ENCODE measurements at places on chromosomes 7 and 10.

GRCh38 chr10:52746169-52746568, 26.4 kb downstream of the MBL2 start:
- DNase-seq: no peak

- DNase-seq: no peak
These were observed 384 bp downstream of the DCLRE1C start for GRCh38 chr10:14953424-14954000.

DNA sequence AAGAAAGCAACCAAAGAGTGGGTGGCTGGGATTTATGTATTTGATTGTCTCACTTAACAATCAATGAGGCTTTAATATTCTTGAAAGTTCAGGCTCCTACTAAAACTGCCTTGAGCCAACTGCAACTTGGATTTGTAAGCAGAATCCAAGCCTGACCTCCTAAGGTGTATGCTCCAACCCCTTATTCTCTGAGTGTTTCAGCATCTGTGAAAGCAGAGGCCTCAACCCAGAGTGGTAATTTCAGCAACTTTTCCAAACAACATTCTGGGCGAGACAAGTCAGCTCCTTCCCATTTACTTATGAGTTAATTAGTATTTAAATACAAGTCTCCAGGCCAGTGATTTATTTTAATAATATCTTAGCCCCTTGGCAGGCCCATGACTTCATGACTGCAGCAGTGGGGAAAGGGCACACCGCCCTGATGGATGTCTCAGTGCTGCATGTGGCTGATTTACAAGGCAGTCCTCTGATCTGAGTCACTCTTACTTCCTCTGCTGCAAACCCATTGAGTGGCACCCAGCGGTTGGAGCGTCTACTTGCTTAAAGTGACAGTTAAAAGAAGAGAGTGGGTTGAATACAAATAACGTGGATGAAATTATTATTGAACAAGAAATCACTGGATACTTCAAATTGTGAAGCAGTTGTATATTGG, 209.1 kb downstream of the TRIL start:
- DNase-seq: no peak

DNA sequence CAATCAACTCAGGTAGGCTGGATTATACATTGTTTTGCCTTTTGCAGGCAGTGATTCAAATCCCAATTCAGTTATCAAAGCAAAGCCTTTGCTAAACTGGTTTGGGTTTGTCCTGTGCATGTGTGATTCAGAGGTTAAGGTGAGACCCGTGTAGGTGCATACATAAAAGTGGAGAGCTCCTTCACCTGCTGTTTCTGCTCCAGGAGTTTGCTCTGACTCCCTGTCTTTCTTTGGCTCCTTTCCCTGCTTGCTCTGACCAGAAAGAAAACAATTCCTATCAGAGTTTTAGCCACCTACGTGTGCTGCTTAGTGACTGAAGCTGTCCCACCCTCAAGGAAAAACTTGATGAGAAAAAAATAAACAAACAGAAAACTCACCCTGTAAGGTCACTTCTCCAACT, 101.1 kb downstream of the TPST1 start:
- DNase-seq: no peak

DNA sequence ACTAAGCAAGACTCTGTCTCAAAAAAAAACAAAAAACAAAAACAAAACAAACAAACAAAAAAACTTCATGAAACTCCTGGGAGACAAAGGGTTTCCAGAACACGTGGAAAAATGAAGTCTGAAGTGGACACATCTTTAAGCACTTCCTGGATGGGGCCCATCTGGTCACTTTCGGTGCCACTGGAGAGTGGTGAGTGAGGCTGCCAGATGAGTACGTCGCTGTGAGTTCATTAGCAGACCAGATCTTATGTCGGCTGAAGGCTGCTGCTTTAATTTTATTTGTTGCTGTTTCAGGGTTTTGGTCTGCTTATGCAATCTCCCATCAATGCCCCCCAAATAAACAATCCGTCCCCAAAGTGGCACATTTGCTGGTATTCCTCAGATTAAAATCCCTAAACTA, 64.4 kb downstream of the NPTX2 start:
- no peak for DNase-seq

Data from CD8-positive, alpha-beta memory T cell (primary cell).